Central memory CD4-positive, alpha-beta T cell (primary cell): ENCODE measurements at places on chromosomes 6 and 20.

GRCh38 chr6:163327921-163328320, 86.6 kb upstream of the QKI start:
- DNase-seq = no peak

- no peak for DNase-seq
Measured at GRCh38 chr6:155968921-155969320, 513.3 kb upstream of the NOX3 start.

- no peak for DNase-seq
Measured at GRCh38 chr20:16571333-16571732, 1.9 kb downstream of the KIF16B start.

DNA sequence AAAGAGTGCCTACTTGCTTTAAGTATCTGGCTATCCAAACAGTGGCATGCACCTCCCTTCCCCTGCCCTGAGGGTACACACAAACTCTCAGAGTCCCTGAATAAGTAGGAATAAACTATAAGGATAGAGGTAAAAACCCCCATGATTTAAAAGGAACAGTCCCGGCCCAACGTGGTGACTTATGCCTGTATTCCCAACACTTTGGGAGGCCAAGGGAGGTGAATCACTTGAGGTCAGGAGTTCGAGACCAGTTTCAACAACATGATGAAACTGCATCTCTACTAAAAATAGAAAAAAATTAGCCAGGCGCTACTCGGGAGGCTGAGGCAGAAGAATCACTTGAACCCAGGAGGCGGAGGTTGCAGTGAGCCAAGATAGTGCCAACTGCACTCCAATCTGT, 22.2 kb downstream of the SAMHD1 start:
- DNase-seq = no peak

DNA sequence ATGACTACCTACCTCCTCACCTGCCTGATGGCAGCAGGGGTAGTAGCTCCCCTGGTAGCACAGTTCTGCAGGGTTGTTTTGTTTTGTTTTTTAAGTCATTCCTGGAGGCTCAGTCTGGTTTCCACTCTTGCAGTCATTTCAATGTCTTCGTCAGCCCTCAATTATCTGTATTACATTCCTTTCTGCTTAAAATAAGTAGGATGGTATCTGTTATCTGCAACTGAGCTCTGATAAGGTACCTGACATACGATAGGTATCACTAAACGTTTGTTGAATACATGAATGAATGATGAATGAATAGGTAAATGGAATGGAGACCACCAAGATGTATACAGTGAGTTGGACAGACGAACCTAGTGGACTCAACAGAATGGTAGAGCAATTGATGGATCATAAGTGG, 7.2 kb upstream of the CLPSL2 start:
- DNase-seq = no peak

DNA sequence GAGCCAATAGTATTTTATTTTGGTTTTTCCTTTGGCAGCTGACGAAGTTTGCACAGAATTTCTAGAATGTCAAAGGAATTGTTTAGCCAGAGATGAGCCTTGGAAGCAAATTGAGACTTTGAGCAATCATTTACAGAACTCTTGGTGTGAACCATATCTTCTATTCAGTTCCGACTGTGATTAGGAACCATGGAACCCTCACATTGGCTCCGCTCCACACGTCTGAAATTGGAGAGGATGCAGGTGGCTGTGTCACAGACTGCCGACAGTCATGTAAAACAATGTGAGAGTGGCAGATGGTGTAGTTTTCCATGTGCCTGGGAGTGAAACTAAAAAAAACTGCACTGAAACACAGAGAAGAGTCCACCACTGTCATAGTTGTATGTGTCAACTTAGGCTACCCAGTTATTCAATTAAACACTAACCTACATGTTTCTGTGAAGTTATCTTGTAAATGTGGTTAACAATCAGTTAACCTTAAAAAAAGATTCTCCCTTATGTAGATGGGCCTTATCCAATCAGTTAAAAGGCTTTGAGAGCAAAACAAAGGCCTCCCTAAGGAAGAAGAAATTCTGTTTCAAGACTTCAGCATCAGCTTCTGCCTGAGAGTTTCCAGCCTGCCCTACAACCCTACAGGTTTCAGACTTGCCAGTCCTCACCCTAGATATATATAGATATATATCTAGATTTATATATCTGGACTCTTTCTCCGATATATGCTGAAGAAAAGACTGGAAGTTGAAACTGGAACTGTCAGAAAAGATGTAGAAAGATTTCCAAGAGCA, 3.3 kb upstream of the HMGN4 start:
- DNase-seq = no peak

- no peak for DNase-seq
Measured at GRCh38 chr20:32635764-32636163, 38.0 kb downstream of the C20orf203 start.

DNA sequence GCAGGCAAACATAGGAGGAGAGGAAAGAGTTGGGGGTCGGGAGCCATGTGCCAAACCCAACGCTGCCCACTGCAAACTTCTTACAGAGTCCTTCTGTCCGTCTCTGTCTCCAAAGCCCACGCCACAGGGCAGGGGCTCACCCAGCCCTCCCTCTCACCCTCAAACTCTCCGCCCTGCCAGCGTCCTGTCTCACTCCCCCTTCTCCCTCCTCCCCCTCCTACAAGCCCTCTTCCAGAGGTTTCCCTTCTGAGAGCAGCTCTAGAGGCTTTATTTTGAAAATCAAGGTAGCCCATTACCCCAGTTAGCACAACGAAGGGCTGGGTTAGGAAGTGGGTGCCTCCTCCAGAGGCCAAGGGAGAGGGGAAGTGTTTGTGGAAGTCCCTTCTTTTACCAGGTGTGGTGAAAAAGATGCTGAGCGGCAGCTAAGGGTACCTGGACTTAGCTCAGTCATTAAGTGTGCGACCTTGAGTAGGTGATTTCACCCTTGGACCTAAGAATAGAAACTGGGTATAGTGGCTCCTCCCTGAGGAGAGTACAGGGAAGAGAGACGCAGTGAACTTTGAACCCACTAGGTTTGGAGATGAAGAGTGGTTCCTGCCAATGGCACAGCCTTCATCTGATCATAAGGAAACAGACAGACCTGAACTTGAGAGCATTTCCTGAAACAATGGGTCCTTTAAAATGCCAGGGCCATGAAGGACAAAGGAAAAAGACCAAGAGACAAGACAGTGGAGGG, 123.8 kb downstream of the BANF2 start:
- no peak for DNase-seq

DNA sequence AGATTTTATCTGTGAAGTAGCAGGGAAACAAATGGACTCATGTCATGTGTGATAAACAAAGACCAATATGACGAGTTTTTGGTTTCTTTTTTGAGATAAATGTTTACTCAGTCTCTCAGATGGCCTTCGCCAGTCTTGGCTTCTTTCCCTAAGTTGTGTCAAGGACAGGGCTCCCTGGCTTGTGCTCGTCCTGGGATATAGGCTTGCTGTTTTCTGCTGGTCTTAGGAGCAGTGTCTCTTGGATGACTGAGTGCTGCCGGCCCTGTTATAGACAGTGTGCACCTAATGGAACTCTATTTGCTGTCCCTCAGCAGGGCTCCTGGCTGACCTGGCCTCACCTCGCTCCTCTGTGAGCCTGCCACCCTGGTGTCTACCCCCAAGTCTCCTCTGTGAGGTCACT, 324.1 kb upstream of the SYNCRIP start:
- DNase-seq = no peak

DNA sequence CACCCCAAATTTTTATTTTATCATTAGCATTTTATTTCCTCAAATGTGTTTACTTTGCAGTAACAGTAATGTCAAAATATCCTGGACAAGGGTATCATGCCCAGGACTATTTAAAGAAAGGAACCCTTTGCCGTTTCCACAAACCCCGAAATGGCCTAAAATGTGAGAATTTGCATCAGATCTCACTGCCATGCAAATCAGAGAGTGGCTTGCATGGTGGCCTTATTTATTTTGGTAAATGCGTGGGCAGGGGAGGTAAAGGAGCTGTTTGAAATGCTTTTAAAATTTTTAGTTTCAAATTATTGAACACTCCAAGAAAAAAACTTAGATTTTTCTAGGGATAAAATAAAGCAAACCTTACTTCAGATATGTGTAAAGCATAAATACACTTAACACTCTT, 43.8 kb downstream of the ADAT2 start:
- no peak for DNase-seq

DNA sequence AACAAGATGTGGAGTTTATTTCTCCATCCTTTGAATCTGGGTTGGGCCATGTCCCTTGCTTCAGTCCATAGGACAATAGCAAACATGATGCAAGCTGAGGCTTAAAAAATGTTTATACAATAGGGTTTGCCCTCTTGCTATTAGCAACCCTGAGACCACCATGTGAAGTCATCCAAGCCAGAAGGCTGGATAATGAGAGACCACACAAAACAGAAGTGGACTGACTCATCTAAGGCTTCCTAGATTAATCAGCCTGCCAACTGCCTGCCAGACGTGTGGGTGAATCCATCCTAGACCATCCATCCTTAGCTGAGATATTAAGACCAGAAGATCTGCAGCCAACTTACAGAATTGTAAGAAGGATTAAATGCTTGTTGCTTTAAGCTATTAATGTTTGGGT, 38.1 kb upstream of the ISM1 start:
- no peak for DNase-seq

DNA sequence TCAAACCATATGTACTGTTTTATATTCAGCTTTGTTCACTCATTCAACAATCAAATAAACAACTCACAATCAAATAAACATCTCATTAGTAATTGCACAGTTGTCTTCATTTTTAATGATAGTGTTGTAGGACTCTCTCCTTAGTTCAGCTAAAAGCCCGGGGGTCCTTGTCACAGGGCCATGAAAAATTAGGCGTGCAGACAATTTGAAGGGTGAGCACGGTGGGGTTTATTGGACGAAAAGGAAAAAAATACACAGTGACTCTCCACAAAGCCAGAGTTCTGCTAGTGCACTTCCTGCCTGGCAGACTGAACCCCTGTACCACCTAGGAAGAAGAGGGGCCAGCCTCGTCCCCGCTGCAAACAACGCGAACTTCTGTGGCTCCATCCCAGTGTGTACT, 257.6 kb upstream of the FLRT3 start:
- no peak for DNase-seq

- no peak for DNase-seq
Measured at GRCh38 chr6:75372884-75373283, 88.3 kb upstream of the TMEM30A start.

- no peak for DNase-seq
Measured at GRCh38 chr6:130744576-130745366, 82.4 kb upstream of the SMLR1 start.

DNA sequence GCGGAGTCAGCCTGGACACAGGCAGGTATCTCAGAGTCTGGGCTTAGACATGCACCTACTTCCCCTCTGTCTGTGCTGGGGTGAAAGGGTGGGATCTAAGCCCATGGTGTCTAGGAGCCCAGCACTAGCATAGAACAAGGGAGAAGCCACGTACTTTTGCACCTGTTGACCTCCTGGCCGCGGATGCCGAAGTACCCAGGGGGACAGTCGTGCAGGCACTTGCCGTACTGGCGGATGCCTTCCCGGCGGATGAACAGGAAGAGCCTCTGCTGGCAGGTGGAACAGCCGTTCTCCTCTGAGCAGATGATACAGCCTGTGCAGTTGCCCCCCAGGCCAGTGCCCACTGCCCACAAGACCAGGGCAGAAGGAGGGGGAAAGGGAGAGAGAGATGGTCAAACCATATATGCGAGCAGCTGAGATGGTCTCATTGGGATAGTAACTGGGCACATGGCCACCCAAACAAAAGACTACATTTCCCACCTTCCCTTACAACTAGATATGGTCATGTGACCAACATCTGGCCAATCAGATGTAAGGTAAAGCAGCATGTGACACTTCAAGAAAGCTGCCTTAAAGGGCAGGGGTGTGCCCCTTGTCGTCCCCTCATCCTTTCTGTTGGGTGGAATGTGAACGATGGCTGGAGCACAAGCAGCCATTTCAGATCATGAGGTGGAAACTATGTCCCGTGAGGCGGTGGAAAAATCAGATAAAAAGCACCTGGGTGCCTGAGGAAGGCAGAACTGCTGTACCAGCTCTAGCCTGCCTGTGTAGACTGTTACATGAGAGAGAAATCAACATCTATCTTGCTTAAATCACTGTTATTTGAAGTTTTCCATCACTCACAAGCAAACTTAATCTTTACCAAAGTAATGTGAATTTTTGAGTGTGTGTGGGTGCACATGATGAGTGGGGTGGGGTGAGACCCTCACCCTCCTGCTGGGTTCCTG, 34.0 kb downstream of the RSPO4 start:
- DNase-seq = no peak

DNA sequence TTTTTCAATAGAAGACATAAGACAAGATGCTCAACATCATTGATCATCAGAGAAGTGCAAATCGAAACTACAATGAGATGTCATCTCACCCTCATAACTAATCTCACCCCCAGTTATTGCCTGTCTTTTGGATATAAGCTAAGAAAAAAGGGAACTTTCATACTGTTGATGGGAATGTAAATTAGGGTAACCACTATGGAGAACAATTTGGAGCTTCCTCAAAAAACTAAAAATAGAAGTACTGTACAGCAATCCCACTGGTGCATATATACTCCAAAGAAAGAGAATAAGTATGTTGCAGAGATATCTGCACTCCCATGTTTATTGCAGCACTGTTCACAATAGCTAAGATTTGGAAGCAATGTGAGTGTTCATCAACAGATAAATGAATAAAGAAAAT, 26.4 kb upstream of the PHF3 start:
- DNase-seq = no peak

DNA sequence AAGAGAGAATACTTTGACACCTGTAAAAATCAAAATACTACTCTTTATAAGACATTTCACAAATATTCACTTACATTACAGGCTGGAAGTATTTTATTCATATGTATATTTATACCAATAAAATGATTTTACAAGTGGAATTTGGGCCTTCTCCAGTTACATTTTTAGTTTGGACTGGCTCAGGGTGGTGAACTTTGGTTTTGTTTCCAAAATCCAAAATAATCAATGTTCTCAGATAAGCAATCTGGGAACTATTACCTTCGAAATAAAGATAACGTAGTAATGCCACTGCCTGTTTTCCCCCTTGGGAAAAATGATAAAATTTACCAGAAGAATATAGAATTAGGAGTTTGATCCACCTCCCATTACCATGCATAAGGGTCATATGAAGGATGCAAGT, 31.6 kb upstream of the SCGN start:
- DNase-seq = no peak

DNA sequence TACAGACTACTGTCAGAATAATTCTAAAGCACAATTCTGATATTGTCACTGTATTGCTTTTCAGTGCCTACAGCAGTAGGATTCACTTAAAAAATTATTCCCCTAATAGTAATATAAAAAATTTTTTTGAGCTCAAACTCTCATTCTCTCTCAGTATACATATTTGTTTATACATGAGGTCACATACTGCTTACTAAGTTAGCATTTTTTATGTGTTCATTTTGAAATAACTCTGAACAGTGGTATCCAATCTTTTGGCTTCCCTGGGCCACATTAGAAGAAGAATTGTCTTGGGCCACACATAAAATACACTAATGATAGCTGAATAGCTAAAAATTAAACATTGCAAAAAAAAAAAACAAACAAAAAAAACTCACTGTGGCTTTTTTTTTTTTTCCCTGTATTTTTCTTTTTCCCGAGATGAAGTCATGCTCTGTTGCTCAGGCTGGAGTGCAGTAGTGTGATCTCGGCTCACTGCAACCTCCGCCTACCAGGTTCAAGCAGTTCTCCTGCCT, 38.6 kb downstream of the ASXL1 start:
- DNase-seq = no peak
